ENCODE measurements at places on chromosomes 3 and 15.

DNA sequence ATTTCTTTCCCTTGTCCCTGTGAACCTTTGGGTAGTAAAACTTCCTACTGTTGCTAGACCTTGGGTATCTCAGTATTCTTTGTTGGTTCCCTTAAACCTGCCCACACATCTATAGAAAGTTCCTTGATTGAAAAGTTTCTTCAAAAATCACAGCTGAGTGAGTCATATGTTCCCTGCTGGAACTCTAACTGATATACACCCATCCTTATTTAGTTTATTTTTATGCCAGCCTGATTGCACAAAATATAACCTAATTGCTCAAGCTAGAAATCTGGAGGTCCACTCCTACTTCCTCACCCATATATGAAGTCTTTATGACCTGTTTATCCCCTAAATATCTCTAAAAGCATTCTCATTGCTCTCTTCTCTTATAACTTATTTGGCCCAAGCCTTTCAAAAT lies 13.7 kb upstream of the GJD2 start:
- DNase-seq = no peak

DNA sequence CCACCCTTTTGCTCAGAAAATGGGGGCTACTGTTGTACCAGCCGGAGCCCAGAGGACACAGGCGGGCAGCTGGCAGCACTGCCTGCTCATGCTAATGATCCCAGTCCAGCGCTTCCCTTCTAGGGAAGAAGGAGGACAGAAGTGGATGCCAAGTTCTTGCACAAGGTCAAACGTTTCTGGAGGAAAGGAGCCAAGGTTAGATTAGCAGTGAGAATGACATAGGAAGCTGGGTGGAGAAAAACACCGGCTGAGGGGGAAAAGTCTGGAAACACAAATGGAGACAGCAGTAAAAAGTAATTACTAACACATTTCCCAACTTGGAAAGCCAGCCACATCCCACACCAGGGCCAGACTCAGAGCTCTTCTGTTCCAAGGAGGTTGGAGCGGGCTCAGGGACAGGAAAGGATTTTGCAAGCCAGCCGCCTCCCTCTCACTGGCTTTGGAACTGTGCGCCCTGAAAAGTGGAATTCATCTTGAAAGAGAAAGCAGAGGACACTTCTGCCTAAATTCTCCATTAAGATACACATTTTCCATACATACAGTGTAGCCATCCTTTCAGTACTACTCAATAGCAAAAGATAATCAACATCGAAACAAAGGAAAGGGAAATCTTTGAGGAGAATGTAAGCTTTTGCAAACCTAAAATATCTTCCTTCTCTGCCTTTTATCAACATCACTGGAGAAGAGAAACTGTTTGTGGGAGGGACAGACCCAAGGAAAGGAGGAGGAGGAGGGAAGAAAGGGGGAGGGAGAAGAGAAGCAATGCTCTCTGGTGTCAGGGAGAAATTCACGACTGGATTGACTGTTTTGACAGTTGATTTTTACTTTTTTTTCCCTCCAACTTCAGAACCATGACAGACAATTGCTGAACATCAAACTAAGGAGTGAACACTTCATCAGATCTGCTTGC lies 133.6 kb downstream of the CD47 start:
- no peak for DNase-seq

- no peak for DNase-seq
Measured at GRCh38 chr3:132448216-132448961, 31.1 kb downstream of the DNAJC13 start.

DNA sequence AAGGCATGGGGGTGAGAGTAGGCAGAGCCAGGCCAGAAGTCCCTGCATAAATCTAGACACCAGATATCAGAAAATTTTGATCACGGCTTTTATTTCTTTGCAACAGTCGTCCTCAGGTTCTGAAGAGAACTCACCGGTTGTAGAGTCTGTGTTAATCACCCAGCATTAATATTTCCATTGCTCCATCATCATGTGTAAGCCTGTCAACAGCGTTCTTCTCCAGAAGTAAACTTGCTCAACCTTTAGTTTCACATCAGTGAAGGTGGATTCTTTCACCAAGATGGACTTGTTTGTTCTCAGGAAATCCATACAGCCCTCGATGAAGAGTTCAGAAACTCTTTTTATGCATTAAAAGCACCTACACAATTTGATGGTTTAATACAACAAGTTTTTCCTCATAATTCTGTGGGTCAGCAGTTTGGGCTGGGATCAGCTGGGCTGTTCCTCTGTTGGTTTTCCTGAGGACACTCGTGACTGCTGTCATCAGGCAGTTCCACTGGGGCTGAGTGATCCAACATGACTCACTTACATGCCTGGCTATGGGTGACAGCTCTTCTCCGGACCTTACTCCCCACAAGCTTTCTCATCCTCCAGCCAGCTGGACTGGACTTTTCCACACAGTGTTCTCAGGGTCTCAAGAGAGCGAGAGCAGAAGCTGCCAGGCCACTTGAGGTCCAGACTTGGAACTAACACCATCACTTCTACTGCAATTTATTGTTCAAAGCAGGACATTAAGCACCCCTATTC lies 303.4 kb downstream of the ZNF621 start:
- DNase-seq = no peak

DNA sequence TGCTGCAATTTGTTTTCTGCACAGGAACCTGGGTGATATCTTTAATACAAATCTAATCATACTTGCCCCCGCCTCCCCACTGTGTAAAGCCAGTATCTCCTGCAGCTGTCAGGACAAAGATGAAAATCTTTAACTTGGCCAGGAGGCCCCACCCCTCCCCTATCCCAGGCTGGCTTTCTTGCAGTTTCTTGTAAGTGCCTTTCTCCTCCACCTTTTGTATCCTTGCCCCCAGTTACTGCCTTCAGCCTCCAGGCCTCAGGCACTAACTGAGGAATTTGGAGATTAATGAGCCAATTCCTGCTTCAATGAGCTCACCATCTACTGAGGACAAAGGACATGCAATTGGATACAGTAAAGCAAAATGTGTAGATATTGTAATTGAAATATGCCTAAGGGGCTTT lies 6.5 kb downstream of the GCSAM start:
- DNase-seq = no peak

- DNase-seq = no peak
Measured at GRCh38 chr15:64532521-64533315, 72.3 kb downstream of the ZNF609 start.

- no peak for DNase-seq
Measured at GRCh38 chr3:56522374-56522773, 34.6 kb upstream of the CCDC66 start.

DNA sequence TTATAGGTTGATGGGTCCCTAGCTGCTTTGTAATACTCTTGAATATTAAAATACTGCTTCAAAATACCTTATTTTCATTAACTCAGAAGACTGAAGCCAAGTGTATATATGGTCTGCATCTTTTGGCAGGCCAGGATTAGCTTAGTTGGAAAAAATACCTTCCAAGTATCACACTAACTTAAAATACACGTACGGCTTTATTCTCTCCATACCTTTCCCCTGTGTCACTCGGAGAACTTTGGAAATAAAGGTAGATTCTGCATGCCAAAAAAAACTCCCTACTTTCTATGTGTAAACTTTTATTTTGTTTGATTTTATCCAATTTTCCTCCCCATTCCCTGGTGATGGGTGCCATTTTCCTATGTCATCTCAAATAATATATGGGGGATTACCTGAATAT lies 422.3 kb upstream of the MDFIC2 start:
- no peak for DNase-seq

DNA sequence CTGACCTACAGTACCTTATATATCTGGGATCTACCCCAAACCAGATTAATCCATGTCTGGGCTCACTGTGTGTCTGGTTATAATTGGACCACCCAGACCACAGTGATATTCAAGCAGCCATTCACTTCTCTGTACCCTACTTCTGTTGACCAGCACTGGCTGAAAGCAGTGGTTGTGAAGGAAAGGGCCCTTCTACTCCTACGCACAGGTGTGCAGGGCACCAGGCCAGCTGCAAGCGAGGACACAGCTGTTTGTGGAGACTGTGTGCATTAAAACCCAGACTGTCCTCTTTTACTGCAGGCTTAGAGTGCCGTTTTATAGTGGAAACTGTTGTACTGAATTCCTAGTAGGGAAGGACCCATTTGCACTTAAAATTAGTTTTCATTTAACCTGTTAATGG lies 29.5 kb downstream of the CTDSPL start:
- no peak for DNase-seq

DNA sequence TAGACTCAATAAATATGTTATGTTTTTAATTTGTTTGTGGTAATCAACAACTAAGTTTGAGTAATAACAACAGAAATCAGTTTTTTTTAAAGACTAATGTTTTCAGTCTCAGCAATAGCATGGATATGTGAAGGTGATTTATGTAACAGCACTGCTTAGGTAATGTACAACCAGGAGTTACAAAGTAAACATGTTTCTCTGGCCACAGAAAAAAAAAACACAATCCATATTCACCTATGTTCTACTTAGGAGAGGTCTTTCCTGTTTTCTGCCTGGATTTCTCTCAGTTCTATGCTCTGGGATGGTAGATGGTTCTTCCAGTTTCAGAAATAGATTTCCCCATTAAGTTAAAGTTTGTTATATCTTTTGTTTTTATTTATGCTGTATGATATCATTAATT lies 579.4 kb downstream of the SI start:
- DNase-seq = no peak

DNA sequence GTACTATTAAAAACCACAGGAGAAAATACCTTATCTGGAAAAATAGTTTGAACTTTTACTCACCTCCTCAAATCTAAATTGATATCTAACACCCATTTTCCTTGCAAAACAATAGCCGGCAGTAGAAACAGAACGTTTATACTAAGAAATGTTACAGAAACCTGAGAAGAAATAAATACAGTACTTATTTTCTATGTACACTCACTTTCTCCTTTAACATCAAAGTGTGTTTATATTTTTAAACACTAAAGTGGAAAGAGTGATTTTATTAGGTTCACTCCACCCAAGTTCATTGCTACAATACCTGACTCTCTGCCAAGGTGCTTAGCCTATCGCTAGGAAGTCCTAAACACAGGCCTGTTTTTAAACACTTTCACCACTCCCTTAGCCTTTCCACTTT lies 87.8 kb upstream of the TJP1 start:
- no peak for DNase-seq

DNA sequence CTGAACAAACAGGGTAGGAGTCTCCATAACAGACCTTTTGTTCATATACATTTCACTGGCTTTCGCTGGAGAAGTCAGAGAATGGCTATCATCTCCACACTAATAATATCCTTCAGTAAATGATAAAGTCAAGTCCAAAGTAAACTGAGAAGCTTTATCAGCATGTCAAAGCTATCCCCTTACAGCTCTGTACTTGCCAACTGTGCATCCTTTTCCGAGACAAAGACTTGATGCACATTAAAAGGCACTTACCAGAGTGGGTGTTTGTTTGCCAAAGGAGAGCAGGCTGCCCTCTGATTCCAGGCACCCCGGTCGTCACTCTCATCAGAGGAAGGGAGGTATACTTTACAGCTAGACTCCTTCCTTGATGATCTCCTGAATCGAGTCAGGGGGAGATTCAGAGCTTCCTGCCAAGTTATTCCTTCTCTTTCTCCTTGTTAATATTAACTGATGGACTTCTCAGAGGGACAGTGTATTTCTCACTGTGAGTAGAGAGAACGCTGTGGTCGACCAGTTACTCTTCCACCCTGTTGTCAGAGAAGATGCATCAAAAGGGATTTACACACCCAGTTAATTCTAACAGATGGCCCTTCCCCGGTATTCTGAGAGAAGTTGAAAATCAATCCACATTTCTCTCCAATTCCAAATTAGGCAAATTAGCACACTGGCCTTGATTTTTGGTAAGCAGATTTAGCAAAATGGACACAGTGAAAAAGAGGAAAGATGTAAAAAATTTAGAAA lies 504.7 kb upstream of the NR2F2 start:
- DNase-seq = no peak

DNA sequence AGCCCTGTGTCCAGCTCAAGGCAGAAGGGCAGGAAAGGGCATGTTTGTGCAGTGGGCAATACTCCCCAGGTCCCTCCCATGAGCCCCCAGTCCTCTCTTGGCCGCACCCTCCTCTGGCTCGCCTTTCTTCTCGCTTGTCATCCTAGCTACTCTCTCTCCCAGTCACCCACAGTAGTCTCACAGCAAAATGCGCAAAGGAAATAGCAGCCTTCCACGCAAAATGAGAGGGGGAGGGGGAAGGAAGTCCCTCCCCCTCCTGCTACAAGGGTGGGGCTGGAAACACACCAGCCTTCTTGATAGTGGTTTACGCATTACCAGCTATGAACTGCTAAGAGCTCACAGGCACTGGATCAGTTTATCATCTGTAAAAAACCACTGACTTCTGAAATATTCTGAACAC lies 83.8 kb downstream of the GADL1 start:
- no peak for DNase-seq

DNA sequence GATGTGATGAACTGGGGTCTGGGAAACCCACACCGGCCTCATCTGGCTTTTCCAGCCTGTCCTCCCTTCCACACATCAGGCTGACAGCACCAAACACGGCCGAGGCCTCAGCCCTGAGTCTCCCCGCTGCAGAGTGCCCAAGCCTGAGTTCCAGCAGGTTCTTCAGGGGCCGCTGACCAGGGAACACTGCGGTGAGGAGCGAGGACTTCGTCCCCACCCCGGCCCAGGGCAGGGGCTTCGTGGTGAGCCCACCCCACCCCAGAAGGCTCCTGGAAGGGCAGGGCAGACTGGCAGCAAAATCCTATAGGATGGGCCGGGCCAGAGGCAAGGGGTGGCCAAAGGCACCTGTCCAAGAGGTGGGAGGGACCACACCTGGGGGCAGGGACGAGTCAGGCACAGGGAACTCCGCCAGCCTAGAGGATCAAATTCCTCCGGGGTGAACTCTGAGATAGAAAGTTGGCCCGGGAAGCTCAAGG lies at the start of gene SLC51A:
SLC51A (plus strand) TSS at position 446 of the 476 bp plus-strand sequence. CDS start 179 bp downstream, outside the sequence.
- DNase-seq = no peak

- no peak for DNase-seq
Measured at GRCh38 chr15:75666823-75667501, 19.2 kb downstream of the SNX33 start.

GRCh38 chr15:32670623-32671022 lies 29.1 kb downstream of the SCG5 start:
- no peak for DNase-seq

DNA sequence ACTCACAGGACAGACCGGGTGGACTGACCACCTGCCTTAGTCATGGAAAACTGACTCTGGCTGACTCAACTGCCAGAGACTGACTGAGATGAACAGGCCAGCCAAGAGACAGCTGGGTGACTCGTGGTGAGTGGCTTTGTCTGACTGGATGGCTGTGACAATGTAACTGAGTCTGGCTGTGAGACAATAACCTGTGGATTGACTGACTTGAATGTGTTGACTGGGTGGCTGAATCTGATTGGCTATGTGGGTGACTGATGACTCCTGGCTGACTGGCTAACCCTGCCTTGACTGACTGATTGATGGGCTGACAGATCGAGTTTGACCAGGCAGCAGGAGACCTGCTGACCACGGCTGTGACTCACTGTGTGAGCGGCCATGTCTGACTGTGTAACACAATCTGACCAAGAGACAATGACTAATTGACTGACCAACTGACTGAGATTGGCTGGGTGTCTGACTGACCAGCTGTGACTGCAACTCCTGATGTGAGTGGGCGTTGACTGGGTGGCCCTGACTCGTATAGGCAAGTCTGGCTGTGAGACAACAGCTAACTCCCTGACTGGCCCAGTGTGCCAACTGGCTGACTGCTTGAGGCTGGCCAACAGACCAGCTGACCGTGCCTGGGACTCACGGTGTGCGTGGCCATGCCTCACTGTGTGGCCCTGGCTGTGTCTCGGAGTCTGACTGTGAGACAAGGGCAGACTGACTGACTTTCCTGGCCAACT lies 509.1 kb downstream of the SHQ1 start:
- DNase-seq = no peak

Measured in BE2C (cell line).